CD4-positive, CD25-positive, alpha-beta regulatory T cell (primary cell): ENCODE measurements at places on chromosomes 16 and 17. TPM values are rescaled to one million over a fixed set of nuclear protein-coding genes. Genes with fewer than 3 reads are reported as not detected.
A peak's percentile ranks its signal among the peaks of the same experiment; 100 is the strongest.

- H3K4me3 ChIP-seq = peak overlapping the region; percentile 73
- H3K36me3 ChIP-seq = no peaks in the 10 kb centered on the region
- H3K27ac ChIP-seq = peak overlapping the region; percentile 93
- H3K27me3 ChIP-seq = no peaks in the 10 kb centered on the region
- no peak for DNase-seq
These were observed 320 bp downstream of the SPAG9 start for GRCh38 chr17:51120357-51120738.

DNA sequence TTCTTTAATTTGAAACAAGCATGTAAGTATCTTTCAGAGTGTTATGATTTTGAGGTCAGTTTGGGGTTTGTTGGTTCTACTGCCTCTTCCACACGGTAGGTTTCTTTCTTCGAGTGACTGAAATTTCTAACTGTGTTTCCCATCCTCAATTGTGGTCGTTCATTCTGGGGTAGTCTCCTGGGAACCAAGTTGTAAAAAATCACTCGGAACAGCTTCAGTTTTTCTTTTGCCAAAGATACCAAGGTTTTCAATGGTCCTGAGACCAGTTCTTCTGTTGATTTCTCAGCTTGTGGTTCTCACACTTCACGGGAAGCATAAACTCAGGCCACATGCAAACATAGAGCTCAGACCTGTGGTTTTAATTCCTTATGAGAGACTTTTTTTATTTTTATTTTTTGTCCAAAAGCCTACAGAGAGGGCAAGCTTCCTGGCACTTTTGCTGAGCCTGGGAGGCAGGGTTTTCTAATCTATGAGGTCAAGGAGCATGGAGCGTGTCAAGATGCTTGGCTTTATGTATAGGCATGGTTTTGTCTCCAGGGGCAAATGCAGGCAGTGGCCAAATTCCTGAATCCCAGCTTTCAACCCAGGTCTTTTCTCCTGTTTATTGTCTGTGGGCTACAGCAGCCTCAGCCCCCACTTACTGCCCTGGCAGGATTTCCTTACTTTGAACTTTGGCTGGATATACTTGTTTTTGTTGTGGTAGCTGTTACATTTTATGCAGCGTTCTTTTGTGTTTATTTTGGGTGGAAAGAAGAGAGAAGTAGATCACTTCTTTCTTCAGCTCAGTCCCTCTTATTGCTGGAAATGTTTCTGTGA, 32.9 kb downstream of the HS3ST3A1 start:
- H3K27ac ChIP-seq = no peak overlapping the region
- H3K27me3 ChIP-seq = peaks cover 3% of the 10 kb centered on the region
- no peak overlapping the region for H3K4me3 ChIP-seq
- DNase-seq = no peak

GRCh38 chr16:85865-86264, 7.8 kb downstream of the MPG start:
- H3K27ac ChIP-seq = no peak overlapping the region
- H3K4me1 ChIP-seq = peaks cover 17% of the 10 kb centered on the region
- no peak overlapping the region for H3K4me3 ChIP-seq
- peaks cover 16% of the 10 kb centered on the region for H3K36me3 ChIP-seq
- H3K27me3 ChIP-seq = no peaks in the 10 kb centered on the region
- no peak for DNase-seq

Gene RAMP2
- total RNA-seq = not detected
